ENCODE measurements at places on chromosomes 3 and 15.
A peak's percentile ranks its signal among the peaks of the same experiment; 100 is the strongest.

DNA sequence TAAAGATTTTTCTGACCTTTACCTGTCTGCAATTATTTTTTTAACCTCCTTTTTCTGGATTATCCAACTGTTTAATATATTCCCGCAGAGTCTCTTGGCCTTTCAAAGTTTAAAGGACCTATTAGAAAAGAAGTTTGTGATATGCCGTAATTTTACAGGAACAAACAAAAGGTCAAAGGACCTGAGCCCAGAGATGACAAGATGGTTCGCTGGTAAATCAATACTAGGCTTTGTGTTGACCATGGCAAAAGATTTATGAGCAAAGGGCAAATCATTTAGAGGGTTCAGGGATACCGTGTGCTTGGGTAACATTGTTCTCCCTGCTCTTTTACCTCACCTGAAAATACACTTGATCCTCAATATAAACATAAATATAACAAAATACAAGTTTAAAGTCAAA lies 923.5 kb downstream of the ROBO1 start:
- no peak for DNase-seq

GRCh38 chr15:68819495-68820294 lies 1.0 kb downstream of the ANP32A start:
- peak; percentile 80 for DNase-seq

- DNase-seq, result no peak
Observed at GRCh38 chr15:27358751-27359434, 387.9 kb downstream of the GABRG3 start.

DNA sequence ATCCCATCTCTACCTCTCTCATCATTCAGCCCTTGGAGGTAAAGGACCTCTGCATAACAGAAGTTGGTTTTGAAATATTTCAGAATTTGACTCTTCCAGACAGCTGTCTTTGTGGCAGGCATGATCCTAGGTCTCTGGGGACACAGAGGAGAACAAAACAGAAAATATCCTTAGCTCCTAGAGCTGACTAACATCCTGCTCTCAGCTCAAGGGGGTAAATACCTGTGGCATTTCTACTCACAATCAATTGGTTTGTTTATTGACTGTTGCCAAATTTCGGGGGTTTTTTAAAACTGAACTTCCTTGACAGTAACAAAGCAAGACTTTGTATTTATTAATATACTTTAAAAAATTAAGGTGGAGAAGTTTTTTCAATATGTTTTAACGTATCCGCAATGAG lies 78.8 kb downstream of the EOMES start:
- DNase-seq, result no peak

Measured in femur (tissue), 1 donor.